NCI-H1417 (cell line): ENCODE measurements at places on chromosomes 3 and 15.

- no peak for DNase-seq
These were observed 493.1 kb downstream of the MECOM start for GRCh38 chr3:169170456-169170855.

DNA sequence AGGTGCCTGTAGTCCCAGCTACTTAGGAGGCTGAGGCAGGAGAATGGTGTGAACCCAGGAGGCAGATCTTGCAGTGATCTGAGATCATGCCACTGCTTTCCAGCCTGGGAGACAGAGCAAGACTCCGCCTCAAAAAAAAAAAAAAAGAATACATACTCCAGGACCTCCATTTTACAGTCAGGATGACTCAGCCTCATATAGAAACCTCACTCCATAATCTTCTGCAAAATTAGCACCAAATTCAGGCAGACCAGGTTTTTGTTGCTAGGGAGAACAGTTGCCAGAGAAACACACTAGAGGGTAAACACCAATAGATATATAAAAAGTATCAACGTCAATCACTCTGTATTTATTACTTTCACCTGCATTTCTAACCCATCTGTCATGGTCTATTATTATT lies 28.3 kb upstream of the AP3B2 start:
- DNase-seq: peak; percentile 34

DNA sequence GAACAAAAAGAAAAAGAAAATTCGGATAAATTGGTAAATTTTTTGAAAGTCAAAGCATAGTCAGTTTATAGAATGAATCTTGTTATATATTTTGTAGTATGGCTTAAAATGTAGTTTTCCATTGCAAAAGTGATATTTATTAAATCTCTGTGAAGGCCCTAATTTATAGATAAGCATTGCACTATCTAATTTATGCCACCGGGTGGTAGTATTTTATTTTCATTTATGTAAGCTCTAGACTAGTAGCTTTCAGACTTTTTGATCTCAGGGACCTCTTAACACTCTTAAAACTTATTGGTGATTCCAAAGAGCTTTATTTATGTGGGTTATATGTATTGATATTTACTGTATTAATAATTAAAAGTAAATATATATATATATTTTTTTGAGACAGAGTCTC lies 133.9 kb upstream of the LRRFIP2 start:
- DNase-seq: peak; percentile 4

DNA sequence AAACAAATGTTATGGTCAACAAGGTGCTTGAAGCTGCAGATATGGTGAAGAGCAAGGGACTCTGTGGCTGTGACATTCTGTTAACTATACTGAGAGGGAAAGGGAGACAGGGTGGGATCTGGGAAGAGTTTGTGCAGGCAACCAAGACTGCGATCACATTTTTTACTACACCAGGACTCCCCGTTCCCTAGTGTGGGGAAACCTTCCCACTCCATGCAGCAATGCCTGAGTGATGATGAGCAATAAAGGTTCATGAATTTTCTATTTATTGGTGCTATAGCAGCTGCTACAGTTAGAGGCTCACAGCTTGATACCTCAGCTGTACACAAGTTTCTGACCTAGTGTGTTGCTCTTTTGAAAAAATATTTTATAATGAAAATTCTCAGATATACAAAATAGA lies 160.9 kb upstream of the SGO1 start:
- no peak for DNase-seq

DNA sequence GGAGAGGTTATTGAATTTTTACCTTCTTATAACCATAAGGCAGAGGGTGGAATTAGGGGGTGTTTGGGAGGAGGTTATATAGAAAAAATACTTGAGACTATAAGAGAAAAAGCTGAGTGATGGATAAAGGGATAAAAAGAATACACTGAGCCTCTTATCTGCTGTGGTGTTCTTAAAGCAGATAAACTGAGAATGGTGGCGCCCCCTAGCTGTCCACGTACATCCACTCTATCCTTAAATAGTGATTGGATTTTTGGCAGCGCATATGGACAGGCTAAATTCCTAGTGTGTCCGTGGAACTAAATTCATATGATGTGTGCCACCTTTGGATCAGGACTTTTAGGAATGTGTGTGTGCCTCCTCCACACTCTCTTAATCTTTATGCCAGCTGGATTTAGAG lies 121.1 kb downstream of the OXSM start:
- no peak for DNase-seq

GRCh38 chr3:183377307-183377959 lies 51.0 kb downstream of the MCF2L2 start:
- peak; percentile 80 for DNase-seq

- no peak for DNase-seq
These were observed 19.2 kb downstream of the GNB4 start for GRCh38 chr3:179432021-179432420.

DNA sequence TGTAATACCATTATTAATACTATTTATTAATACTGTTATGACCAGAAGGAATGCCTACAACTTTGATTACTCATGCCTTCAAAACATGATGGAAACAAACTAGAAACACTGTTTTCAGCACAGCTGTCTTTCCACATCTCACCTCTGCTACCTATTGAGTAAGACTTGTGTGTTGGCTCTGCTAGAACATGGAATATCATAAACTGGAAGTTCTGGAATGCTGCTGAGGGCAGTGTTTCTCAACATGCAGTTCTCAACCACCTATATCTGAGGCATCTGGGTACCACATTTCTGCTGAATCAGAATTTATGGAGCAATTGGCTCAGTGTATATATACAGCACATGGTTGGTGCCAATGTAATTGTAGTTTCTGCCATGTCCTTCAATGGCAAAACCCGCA lies 392.1 kb downstream of the TUSC7 start:
- DNase-seq: no peak

- peak; percentile 40 for DNase-seq
These were observed 25.0 kb downstream of the LSM3 start for GRCh38 chr3:14203521-14204079.

DNA sequence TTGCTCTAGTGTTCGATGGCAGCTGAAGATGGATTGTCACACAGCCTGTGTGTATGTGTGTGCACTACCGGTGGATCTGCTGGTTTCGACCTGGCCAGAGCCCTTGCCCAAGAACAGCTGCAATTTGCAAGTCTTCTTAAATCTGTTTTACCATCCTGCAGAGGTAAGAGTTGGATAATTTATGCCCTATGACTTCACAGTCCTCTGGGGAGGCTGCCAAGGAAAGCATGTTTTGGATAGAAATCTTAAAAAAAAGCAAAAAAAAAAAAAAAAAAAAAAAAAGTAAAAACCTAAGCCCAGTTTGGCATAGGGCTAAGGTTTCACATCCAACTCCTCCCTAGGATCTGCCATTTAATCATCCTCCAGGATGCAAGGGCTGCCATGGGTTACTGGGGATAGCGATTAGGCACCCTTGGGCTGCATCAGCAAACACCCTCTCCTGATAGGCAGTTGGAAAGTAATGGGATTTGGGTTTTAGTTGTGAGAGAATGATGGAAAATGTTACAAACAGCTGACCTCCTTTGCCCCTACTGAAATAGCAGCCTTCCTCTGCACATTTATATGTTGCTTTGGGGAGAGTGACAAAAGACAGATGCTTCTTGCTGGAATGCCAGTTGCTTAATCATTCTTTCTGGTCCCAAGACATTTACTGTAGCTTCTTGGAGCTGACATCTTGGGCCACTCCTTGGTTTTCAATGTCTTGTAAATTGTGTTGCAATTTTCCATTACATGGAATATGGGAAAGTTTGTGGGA lies 35.4 kb downstream of the CD200R1L start:
- no peak for DNase-seq

GRCh38 chr3:168803536-168803935 lies 707.8 kb upstream of the GOLIM4 start:
- DNase-seq: no peak

DNA sequence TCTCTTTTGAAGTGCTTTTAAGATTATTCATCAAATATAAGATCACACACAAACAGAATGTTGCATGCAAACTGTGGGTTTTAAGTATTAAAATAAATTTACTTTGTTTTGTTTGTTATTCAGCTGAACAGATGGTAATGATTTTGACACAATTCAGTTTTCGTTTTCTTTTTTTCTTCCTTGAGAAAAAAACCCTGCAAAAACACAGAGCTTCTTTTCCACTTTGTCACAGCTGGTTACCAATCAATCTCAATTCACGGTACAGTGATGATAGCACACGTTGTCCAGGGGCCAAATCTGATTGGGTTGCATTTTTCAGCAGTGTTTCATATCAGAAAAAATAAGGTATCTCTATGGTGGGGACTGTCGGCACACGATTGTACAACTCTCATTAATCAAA lies 473.6 kb downstream of the ROBO2 start:
- DNase-seq: peak; percentile 29

GRCh38 chr15:66042624-66043023 lies 173.3 kb downstream of the RAB11A start:
- no peak for DNase-seq

- DNase-seq: no peak
These were observed 808.8 kb downstream of the TUSC7 start for GRCh38 chr3:117518364-117518763.

DNA sequence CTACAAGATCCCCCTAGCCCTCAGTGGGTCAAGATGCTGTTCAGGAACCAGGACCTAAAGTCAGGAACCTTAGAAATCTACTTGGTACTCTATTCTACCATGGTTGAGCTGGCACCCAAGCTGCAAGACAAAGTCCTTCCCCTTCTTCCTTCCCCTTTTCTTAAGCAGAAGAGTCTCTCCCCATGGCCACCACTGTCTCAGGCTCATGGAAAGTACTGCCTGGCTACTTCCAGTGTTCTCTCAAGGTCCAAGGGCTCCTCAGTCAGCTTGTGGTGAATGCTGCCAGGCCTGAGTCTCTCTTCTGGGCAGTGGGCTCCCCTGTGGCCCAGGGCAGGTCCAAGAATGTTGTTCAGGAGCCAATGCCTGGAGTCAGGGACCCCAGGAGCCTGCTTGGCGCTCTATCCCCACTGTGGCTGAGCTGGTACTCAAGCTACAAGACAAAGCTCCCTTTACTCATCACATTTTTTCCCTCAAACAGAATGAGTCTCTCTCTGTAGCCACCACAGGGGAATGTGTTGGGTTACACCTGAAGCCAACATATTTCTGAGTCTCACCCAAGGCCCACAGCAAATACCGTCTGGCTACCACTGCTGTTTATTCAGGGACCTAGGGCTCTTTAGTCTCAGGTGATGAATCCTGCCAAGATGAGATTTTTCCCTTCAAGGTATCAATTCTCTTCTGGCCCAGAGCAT lies 18.1 kb upstream of the SLC27A2 start:
- no peak for DNase-seq

GRCh38 chr3:59998058-59998457 lies 948.2 kb upstream of the CFAP20DC start:
- DNase-seq: peak; percentile 3

DNA sequence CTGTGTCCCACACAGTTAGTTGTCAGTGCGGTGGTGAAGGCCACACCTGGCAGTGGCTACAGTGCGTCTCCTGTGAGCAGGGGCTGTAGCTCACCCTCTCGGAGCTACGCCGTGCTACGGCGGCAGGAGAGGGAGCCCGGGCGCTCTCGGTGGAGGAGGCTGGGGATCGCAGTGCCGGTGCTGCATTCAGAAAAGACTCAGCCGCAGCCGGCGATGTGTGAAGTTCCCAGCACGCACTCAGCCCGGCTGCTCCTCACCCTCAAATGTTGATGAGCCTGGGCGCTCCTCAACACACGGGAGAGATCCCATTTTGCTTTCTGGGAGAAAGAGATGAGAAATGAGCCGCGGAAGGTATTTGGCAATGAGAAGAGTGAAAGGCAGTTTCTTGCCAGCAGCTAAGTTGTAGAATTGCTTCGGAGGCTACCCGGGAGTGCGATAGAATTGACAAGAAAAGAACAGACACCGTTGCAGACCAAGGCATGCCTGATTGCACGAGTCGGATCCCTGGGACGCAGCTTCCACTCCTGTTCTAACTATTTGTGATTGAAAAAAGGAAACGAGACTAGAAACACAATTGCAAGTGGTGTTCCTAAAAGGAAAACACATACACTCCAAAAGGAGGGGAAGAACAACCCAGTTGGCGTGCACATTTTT lies at the start of gene UNC13C:
TSS of gene UNC13C (plus strand) at position 189 of the 654 bp plus-strand sequence. CDS start 34,463 bp downstream, outside the sequence.
- peak; percentile 43 for DNase-seq

DNA sequence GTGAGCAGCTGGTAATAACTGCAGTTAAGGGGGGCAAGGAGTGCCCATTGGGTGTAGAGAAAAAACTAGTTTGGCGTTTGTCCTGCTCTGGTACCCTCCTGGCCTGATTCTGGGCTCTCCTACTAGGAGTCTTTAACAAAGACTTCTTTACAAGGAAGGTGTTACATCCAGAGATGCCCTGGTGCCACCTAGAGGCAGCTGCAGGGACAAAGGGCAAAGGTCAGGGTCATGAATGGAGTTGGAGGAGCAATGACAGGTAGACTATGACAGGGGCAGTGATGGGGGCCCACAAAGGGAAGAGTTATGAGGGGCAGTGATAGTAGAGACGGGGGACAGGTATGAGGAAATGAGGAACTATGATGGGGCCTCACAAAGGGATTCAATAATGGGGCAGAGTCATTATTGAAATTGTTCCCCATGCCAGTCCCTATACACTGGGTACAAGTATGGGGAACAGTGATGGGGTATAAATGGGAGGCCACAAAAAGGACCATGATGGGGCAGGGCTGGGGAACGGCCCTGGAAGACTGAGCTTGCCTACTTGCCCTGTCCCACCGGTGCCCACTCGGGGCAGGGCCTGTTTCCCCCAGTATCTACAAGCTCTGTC lies 7.9 kb downstream of the CCDC71 start:
- peak; percentile 28 for DNase-seq

- DNase-seq: no peak
These were observed 103.6 kb upstream of the ABHD17C start for GRCh38 chr15:80591471-80591870.

- no peak for DNase-seq
These were observed 9.5 kb downstream of the ISL2 start for GRCh38 chr15:76345880-76346668.

DNA sequence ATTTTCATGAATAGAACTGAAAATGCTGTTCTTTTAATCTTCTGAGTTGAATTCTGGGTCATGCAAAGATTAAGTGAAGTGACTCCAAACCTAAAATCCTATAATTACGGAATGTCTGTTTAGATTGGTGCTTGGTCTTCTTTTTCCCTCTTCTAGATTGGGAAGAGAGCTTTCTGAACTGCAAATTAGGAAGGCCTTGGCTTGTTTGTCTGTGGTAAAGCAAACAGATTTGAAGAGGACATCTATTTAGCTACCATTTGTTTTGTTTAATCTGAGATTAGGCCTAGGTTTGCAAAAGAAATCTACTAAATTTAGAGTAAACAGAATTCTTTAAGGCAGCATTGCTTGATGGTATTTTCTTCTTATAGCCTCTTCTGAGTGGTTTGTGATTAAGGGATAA lies 23.5 kb downstream of the PAQR9 start:
- DNase-seq: no peak

GRCh38 chr3:71854096-71854495 lies 69.1 kb upstream of the PROK2 start:
- DNase-seq: no peak

DNA sequence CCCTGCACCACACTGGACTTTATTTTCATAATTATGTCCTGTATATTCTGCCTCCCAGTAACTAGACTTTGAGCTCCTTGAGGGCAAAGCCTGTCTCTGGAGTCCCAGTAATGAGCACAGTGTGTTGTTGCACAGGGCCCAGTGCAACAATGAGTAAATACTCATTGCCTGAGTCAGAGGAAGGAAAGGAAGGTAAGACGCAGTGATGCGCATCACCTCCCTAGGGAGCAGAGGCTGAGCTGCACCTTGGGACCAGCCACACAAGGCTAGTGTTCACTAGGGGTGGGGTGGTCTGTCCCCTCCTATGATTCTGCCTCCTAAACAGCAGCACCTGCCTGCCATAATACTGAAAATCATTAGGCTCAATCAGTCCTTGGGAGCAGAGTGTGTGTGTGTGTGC lies 86.6 kb upstream of the ADAMTSL3 start:
- no peak for DNase-seq

GRCh38 chr15:41565702-41566101 lies 6.7 kb downstream of the TYRO3 start:
- no peak for DNase-seq
